ENCODE measurements at places on chromosomes 2 and 18. TPM values are rescaled to one million over a fixed set of nuclear protein-coding genes. Genes with fewer than 3 reads are reported as not detected.

The ATP6V1C2 gene
- total RNA-seq = not detected

The RAB6C gene
- total RNA-seq = not detected

The MBD5 gene
- total RNA-seq = 81.9 TPM

The NXPH2 gene
- not detected for total RNA-seq

The INO80B gene
- total RNA-seq = 58.3 TPM

Measured in T-cell (primary cell).